ENCODE measurements at places on chromosomes 1 and 21. TPM values are rescaled to one million over a fixed set of nuclear protein-coding genes. Genes with fewer than 3 reads are reported as not detected.

DNA sequence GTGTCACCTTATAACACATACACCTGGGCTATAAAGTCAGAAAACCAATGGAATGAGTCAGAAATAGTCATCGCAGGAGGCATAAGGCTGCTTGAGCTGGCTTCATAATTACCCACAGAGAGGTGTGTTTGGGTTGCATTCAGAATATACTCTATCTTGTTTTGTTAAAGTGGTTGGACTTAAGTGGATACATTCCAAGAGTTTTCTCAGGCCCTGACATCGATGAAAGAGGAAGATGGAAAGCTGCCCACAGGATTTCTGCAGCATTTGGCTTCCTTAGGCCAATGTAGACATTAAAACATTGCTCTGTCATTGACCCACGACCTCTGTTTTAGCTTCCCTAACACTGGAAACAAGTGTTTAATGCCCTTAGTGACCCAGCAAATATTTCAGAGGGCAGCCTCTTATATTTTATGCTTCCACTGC lies 18.6 kb upstream of the BCL10 start:
- DNase-seq, result no peak

DNA sequence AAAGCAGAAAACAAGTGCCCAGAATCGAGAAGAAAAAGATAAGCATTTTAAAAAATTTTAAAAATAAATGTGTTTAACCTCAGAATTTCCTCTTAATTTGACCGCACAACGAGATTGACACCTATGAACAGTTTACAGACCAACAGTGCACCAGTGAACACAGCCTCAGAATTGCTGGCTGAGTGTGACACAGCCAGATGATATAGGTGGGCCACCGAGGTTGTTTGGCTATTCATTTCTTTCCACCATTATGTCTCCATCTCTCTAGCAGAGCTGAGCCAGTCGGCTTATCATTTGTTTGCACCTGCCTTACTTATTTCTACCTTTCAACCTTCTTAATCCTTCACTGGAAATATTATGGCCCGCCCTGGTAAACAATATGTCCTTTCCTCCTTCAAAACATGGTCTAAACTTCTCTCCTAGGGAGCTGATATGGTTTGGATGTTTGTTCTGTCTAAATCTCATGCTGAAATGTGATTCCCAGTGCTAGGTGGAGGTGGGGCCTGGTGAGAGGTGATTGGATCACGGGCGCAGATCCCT lies 86.1 kb downstream of the DUSP10 start:
- DNase-seq, result no peak

- DNase-seq, result no peak
Observed at GRCh38 chr1:2197707-2198165, 3.2 kb upstream of the FAAP20 start.

The MMP23B gene
- 1.8 TPM for total RNA-seq

DNA sequence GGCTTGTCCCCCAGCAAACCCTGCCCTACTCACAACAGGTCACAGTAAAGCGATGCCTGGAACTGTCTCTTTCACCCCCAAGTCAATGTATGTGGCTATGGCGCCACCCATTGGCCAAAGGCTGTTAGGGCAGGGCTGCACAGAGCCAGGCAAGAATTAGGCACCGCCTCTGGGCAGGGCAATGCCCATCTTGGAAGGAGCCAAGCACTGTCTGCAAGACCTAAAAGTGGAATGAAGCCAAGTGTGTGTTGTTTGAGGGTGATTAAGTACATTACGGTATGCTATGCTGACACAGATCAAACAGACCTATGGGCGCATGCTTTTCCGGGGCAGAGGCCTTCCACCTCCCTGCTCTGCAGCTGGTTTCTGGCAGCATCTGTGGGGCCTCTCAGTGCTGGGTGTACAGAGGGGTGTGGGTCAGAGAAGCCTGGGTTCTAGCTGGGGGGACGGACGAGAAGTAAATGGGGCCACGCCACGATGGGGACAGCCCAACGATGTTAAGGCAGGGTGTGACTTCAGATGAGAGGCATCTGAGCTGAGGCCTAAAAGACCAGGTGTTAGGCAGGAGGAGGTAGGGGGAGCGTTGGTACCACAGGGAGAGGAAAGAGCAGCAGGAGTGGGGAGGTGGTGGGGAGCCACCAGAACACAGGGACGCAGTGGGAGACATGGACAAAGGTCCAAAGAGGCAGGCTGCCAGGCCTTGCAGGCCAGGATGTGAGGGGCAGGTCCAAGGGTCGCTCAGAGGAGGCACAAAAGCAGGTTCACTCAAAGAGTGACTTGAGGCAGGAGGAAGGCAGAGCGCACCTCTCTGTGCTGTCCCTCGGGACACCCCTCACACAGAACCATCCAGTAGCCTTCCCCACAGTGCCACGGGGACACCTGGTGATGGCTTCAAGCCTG lies 49.8 kb downstream of the ACOT7 start:
- DNase-seq, result peak; percentile 76

GRCh38 chr1:34685225-34685624 lies 69.6 kb upstream of the GJB5 start:
- no peak for DNase-seq

GRCh38 chr1:205575294-205575885 lies 56.4 kb downstream of the ELK4 start:
- no peak for DNase-seq

DNA sequence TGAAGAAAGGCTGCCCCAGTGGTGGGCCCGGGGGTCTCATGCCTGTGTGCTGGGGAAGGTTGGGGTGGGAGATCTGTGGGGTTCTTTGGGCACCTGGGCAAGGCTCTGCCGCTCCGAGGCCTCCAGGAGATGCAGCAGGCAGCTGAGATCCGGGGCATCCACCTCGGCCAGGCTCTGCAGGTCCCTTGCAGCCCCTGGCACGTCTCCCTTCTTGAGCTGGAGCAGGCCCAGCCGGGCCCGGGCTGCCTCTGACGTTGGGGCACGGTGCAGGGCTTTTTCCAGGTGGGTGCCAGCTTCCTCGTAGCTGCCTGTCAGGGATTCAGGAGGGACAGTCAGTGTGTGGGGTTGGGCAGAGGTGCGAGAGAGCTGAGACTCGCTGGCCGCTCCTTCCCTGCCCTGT lies 11.4 kb upstream of the MMEL1 start:
- no peak for DNase-seq

- no peak for DNase-seq
Observed at GRCh38 chr1:227883073-227883520, 64.6 kb downstream of the WNT9A start.

The EXTL1 gene
- not detected for total RNA-seq

The ZSWIM5 gene
- total RNA-seq, result 0.46 TPM

The TAS1R1 gene
- not detected for total RNA-seq

GRCh38 chr1:25820247-25821111 lies 725 bp downstream of the MTFR1L start:
- DNase-seq, result peak; percentile 87

DNA sequence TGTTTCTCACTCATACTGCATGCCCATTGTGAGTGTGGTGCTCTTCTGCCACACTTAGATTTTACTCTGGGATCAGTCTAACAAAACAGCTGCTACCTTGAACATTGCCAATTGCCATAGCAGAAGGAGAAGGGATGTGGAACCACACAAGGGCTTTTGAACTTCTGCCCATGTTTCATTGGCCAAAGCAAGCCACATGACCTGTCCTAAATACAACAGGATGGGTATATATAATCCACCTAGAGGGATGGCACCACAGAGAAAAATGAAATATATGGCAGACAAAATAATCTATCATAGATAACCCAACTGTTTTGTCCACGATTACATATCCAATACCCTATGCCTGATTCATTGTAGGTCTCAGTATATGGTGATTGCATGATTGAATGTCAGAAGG lies 26.3 kb downstream of the PDE4B start:
- DNase-seq, result no peak

The CCDC185 gene
- total RNA-seq, result not detected

The DMRTA2 gene
- total RNA-seq, result not detected

- DNase-seq, result no peak
Observed at GRCh38 chr21:44424608-44425306, 30.6 kb upstream of the LRRC3 start.

- DNase-seq, result no peak
Observed at GRCh38 chr1:14543191-14543840, 55.2 kb upstream of the KAZN start.

The HSD17B7 gene
- total RNA-seq, result 22.5 TPM

DNA sequence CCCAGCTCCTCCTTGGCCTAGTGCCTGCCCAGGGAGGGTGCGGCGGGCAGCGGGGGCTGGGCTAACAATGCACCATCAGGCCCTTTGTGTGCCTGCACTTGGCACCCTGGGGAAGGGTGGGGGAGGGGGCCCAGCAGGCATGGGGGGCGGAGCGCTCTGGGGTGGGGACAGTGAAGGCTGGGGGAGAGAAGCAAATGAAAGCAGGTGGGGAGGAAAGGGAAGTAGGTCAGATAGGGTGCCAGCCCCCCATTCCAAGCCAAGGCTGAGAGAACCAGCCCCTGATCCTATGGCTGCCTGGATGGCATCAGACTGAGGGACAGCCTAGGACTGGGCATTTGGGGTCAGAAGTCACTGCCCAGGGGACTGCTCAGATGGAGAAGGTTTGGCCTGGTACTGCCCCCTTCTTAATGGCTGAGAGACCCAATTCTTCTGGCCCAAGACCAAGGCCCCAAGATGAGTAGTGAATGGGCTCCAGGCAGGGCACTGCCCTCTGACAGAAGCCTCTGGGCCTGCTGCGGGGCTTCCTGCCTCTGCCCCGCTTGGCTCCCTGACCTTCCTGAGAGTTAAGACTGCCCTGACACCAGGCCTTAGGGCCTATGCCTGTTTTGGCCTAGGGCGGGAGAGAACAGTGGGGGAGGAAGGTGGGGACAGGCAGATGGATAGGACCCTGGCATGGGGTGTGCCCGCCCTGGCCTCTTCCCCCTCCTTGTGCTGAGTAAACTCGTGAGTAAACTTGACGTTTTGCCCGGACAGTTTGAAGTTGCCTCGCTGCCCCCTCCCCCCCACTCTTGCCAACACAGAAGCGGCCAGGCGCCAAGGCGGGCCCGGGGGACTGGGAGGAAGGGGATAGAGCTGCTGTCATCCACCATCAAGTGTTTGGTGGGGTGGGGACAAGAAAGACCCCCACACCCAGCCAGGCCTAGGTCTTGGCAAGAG lies 2.7 kb downstream of the ZBTB7B start:
- no peak for DNase-seq

- DNase-seq, result no peak
Observed at GRCh38 chr1:207264663-207265252, 56.7 kb upstream of the CD55 start.

- no peak for DNase-seq
Observed at GRCh38 chr1:225254676-225255075, 173.2 kb downstream of the LBR start.

DNA sequence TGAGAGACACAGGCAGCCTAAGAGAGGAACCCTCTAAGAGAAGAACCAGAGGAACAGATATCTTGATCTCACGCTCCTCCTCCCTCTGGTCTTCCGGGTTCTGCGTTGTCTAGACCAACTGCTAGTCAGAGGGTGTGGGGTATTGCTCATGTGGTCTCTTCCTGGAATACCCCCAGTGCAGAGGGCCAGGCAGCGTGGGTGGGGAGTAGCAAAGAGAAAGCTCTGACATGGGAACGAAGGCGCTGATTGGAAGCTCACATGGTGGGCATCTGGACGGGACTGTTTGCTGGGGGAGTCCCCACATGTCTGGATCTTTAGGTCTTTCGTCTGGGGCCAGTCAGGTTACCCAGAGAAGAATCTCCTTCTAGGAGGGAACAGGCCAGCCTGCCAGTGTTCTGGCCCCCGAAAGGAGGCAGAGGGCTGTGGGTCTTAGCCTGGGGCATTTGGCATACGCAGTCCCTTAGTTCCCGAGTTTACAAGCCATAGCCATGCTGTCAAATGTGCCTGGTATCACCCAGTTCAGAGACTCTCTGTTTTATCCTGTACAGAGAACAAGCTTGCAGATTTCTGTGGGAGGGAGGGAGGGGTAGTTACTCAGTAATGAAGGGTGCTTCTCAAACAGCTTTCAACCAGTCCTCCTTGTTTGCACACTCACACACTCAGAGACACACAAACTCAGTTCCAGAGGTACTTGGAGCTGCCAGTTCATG lies 18.3 kb upstream of the IL6R start:
- DNase-seq, result peak; percentile 32

The ZNF695 gene
- total RNA-seq, result 0.10 TPM

- no peak for DNase-seq
Observed at GRCh38 chr21:45263534-45263933, 24.2 kb downstream of the POFUT2 start.

- DNase-seq, result no peak
Observed at GRCh38 chr1:234581063-234581714, 28.8 kb downstream of the IRF2BP2 start.

GRCh38 chr1:228150120-228150460 lies 360 bp downstream of the GJC2 start:
- no peak for DNase-seq

DNA sequence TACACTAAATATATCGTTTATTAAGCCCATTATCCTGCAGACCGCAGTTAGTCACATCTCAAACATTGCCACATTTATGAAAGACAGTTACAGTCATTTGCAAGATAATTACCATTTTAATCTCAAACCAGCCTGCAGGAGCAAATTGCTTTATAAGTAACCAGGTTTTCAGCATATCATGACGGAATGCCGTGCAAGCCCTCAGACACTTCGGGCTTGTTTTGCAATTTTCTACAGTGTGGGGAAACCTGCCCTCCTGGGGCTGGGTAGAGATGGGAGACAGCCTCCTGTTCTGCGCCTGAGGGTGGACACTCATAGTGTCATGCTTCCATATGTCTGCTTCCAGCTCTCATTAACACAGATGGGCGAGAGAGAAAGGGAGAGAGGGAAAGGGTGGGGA lies 563.9 kb downstream of the NPHP4 start:
- DNase-seq, result no peak

- no peak for DNase-seq
Observed at GRCh38 chr1:84876353-84876752, 16.7 kb downstream of the LPAR3 start.

The OR2T27 gene
- not detected for total RNA-seq

DNA sequence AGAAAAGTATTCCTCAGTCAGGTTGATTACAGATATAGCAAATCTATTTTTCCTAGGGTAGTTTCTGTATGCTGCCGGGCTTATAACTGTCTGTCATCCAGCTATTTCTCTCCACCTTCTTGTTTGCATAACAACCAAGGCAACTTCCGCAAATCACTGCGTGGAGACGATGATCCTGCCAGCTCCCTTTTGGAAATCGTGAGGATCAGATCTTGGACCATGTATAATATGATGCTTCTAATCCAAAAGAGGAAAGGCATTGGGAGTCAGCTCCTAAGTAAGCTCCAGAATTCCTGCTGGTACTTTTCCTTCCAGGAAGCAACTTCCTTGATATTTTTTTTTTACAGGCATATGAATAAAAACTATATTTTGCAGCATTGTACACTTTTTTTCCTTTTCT lies 445 bp upstream of the RGS4 start:
- no peak for DNase-seq

The TCHHL1 gene
- total RNA-seq, result not detected

- DNase-seq, result no peak
Observed at GRCh38 chr1:37575692-37576091, 19.0 kb downstream of the DNALI1 start.
